ENCODE measurements at places on chromosomes 5 and 9. TPM values are rescaled to one million over a fixed set of nuclear protein-coding genes. Genes with fewer than 3 reads are reported as not detected.

GRCh38 chr9:129469188-129469987, 151.5 kb downstream of the C9orf50 start:
- DNase-seq: no peak

Gene DND1
- total RNA-seq: 0.20 TPM

DNA sequence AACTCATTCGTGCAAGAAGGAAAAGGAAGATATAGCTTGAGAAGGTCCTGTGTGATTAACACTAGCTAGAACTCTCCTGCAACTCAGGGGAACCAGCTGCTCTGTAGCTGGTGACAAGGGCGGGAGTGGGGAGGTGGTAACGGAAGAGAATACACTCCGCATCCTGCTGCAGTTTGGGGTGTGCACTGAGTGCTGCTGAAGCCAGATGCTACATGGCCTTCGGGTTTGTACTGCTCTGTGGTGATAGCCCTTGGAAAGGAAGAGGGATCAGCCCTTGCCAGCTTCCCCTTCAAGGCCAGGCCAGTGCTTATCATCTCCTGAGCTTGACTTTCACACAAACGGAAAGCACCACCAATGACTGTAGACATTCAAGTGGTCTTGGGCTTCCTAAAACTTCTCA, 34.3 kb downstream of the FRMD3 start:
- no peak for DNase-seq

Gene FBP2
- 12.1 TPM for total RNA-seq

DNA sequence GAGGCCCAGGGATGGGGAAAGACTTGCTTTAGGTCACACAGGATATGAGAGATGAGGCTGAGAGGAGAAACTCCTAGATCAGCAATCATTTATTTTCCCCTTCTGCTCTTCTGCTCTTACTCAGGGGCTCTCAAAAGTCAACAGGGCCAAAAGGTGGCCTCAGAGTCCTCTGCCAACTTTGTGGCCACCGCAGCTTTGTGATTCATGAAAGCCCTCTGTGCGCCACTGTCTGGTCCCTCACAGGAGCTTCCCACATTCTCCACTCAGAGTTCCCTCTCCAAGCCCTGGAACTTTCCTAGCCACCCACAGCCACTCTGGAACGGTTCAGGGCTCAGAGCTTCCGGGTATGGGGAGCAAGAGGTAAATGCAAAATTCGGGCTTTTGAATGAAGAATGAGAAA, 82.4 kb downstream of the COL27A1 start:
- no peak for DNase-seq

Measured in gastrocnemius medialis (tissue), 4 donors.